ENCODE measurements at places on chromosomes 1 and 21.

GRCh38 chr1:218748071-218748470 is 402.9 kb downstream of the TGFB2 start:
- no peak for DNase-seq

GRCh38 chr1:218242171-218242570 is 42.9 kb upstream of the RRP15 start:
- no peak for DNase-seq

DNA sequence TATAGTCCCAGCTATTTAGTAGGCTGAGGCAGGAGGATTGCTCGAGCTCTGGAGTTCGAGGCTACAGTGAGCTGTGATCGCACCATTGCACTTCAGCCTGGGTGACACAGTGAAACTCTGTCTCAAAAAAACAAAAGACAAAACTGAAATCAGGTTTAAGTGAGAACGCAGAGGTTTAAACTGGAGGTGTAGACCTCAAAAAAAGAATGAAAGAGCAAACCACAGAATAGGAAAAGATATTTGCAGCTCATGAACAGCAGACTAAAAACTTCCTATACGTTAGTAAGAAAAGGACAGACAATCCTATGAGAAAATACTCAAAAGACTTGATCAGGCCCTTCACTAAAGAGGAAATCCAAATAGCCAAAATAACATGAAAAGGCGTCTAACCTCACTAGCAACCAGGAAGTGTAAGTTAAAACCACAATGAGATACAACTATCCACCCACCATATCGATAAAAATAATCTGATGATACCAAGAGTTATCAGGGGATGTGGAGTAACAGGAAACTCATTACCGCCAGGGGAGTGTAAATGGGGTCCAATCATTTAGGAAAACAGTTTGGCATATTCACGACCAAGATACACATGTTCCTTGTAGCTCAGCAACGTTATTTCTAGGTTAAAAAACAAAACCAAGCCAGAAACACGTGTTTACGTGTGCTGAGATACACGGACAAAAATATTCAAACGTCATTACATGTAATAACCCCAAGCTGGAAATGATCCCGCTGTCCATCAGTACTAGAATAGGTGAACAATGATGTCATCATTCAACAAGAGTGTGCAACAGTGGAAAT is 9.8 kb downstream of the TNFRSF9 start:
- no peak for DNase-seq

- DNase-seq, result no peak
Measured at GRCh38 chr1:15399710-15400109, 10.0 kb upstream of the EFHD2 start.

DNA sequence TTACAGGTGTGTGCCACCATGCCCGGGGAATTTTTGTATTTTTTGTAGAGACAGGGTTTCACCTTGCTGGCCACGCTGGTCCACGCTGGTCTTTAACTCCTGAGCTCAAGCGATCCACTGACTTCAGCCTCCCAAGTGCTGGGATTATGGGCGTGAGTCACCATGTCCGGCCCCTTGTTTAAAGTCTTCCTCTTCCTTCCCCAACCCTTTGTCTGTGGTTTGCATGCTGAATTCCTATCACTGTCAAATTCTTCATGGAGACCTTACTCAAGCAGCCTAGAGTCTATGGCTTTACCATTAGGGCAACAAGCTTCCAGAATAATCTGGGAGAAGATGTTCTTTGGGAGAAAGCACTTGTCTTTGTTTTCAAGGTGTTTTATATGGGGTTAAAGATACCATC is 34.7 kb downstream of the B3GALT5 start:
- no peak for DNase-seq

All from NCI-H1436 treated with DMSO at 0.1 percent for 48 hours (cell line).